Cerebellar nuclear complex (tissue), 1 donor: ENCODE measurements at places on chromosomes 6 and 20.

- DNase-seq: no peak
These were observed 562.3 kb upstream of the POU3F2 start for GRCh38 chr6:98272060-98272459.

GRCh38 chr20:5065879-5066383 is 53.8 kb downstream of the PCNA start:
- no peak for DNase-seq

- DNase-seq: peak; percentile 8
These were observed 1.8 kb downstream of the GTPBP2 start for GRCh38 chr6:43627008-43627825.

GRCh38 chr6:3532296-3532916 is 75.6 kb upstream of the SLC22A23 start:
- DNase-seq: no peak

DNA sequence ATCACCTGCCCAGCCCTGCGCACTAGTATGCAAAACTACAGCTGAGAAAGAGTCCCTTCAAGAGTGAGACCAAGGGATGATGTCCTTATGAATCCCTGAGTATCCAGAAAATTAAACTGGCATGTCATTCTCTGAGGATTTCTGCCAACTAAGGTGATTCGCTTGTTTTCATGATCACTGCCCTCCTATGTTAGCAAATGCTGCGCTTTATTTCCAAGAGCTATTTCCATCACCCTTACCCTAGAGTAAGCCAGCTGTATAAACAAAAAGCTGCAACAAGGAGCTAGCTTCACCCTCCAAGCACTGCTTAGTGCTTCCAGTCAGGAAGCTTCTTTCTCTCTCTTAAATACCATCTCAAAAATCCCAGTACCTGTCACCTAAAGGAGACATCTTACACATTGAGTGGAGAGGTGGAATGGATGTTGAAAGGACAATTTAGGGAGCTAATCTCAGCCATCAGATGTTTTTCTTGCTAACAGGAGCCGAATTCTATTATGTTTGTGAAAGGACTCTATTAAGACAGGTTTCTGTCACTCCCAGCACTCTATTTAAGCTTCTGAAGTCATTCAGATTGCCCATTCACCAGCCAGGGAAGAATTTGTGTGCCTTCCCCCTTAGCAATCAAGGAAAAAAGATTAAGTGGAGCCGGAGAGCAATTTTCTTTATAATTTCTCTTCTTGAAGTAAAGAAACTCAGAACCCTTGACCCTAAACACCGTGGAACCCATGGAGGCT is 322.2 kb downstream of the NRN1 start:
- no peak for DNase-seq

- no peak for DNase-seq
These were observed 235.3 kb downstream of the BTBD3 start for GRCh38 chr20:12152996-12153395.

DNA sequence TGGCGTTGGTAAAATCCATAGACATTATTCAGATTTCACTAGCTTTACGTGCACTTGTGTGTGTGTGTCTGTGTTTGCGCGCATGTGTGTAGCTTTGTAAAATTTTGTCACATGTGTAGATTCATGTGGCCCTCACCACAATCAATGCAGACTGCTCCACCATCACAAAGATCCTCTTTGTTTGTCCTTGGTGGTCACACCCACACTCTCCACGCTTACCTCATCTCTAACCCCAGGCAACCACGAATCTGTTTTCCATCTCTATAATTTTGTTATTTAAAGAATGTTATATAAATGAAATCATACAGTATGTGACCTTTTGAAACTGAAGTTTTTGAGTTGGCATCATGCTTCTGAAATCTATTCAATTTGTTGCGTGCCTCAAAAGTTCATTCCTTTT is 58.5 kb downstream of the GRM1 start:
- no peak for DNase-seq

DNA sequence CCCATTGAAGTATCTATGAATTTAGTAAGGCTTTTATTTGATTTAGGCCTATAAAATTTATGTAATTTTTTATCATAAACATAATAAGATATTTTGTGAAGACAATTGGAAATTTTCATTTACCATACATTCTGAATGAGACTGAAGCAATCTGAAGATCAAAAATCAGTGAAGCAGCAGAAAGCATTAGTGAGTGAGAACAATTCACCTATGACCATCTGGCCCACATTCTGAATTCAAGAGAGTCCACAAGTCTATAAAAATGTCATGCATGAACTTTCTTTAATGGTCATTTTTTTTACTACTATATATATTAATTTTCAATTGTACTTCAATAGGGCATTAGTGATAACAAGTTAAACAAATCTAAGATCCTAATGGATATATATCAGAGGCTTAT is 1026.6 kb upstream of the MAP3K7 start:
- DNase-seq: peak; percentile 40

- no peak for DNase-seq
These were observed 28.5 kb downstream of the TRERF1 start for GRCh38 chr6:42423244-42423643.

GRCh38 chr20:47645632-47646031 is 139.6 kb downstream of the SULF2 start:
- no peak for DNase-seq

- DNase-seq: no peak
These were observed 250.4 kb downstream of the NKAIN2 start for GRCh38 chr6:124054034-124054433.

GRCh38 chr6:38843798-38844197 is 128.7 kb downstream of the DNAH8 start:
- no peak for DNase-seq

DNA sequence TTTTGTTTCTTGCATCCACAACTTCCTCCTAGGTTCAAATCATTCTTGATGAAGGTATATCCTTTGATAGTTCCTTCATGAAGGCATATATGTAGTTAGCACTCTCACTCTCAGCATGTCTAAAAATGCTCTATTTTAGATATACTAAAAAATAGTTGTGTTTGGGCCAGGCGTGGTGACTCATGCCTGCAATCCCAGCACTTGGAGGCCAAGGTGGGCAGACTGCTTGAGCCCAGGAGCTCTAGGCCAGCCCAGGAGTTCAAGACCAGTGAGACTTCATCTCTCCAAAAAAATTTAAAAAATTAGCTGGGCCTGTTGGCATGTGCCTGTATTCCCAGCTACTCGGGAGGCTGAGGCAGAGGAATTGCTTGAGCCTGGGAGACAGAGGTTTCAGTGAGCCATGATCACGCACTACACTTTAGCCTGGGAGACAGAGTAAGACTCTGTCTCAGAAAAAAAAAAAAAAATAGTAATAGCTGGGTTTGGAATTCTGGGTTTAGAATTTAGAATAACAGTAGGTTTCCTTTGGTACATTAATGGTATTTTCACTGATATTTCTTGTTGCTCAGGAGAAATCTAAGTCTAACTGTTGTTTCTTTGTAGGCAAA is 7.0 kb downstream of the SERAC1 start:
- DNase-seq: no peak

DNA sequence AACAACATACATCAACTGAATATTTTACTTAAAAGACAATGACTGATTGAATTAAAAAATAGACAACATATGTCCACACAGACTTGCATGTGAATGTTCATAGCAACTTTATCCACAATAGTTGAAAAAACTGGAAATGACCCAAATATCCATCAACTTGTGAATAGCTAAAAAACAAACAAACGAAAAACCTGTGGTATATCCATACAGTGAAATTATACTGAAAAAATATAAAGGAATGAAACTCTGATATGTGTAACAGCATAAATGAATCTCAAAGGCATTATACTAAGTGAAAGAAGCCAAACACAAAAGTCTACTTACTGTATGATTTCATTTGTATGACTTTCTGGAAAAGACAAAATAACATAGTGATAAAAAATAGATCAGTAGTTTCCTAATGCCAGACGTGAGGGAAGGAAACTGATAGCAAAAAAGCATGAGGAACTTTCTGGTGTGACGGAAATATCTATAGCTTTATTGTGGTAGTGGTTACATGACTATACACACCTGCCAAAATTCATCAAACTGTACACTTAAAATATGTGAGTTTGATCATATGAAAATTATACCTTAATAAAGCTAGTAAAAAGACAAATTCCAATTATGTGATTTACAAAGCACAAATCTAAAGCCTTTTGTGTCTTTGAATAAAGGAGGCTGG is 123.2 kb downstream of the BACH2 start:
- no peak for DNase-seq

DNA sequence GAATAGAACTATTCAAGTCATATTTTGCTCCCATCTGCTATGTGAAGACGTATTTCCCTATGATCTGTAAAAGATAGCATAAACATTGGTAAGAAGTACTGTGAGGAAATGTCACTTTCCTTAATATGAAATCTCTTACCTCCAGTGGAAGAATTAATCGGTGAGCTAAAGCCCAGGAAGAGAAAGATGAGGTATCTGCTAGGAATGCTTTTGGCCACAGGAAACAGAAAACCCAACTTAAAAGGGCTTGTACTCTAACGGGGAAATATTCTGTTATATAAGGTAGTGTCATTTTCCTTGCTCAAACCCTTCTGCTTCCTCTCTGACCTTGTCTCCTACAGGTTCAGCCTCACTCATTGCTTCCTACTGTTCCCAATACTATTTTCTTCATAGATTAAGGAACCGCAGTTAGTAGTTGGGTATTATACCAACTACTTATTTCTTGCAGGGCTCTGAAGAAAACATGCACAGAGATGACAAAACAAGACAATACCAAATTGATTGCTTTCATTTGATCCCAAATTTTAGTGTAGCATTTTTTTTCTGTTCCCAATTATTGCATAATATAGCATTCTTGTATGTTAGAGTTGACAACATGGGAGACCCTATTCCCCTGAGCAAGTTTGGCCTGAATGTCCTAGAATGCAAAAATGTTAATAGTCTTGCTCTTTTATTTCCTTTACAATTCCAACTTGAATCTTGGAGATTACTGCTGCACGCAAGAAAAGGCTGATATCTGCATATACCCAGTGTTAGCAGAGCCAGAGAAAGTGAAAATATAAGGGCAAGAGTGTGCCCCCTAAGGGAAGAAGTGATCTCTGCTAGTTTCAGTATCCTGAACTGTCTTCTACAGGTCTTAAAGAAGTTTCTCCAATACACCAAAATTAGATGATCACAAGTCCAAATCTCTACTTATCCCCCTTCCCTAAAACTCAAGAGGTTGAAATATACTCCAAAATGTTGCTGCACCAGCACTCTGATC is 65.3 kb downstream of the AFG1L start:
- no peak for DNase-seq

- no peak for DNase-seq
These were observed 284.8 kb downstream of the SMOC2 start for GRCh38 chr6:168725802-168726201.

GRCh38 chr20:16501301-16501700 is 71.9 kb downstream of the KIF16B start:
- DNase-seq: no peak

DNA sequence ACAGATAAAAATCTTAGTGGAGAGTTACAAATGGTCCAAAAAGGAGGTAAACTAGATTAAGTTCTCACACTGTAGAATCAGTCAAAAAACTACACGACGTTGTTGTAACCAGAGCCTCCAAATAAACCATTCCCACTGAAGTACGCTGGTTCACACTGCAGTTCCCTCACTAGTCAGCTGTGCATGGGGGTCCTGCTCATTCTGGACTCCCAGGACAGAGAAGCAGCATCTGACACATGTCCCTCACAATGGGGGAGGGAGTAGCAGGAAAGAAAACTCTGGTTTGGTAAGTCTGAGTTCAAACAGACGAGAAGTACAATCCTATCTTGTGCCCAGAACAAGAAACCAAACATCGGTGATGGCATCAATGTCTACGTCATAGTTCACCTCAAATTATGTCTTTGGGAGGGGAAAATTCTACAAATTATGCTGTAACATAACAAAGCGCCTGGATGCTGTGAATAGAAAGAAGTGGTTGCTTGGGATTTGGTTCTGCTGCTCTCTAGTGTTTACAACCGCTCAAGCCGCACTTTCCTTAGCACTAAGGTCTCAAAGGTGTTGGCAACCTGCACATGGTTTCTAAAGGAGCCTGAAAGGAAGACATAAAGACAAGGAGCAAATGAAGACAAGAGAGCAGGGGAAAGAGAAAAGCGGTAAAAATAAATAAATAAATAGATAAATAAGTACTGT is 208.0 kb downstream of the GMDS start:
- DNase-seq: no peak

DNA sequence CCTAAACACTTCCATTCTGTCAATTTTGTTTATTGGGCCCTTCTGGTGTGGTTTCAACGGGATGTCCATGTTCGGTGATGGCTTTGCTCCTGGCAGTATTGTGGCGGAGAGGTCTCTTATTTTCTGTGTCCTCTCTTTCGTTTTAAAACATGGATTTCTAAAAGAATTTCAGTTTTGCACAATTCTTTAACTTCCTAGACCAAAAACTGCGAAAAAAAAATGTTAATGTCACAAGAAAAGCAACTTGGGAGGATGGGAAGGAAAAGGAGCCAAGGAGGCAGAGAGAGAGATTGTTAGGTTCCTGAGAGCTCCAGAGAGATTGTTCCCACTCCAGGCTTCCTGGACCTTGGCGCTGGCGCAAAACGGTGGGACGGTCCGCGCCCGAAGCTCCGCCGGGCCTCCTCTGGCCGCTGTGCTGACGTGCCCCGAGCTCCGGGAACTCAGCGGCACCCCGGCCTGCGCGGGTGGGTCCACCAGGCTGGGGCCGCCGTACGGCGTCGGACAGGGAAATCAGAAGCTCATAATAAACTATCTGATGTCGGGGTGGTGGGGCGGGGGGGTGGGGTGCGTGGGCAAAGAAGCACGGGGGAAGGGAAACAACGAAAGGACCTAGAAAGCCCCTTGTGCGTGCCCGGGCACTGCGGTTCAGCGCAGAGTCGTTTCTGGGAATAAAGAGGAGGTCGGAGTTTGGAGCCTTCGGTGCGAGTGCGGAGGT is 951 bp upstream of the OLIG3 start:
- DNase-seq: no peak

DNA sequence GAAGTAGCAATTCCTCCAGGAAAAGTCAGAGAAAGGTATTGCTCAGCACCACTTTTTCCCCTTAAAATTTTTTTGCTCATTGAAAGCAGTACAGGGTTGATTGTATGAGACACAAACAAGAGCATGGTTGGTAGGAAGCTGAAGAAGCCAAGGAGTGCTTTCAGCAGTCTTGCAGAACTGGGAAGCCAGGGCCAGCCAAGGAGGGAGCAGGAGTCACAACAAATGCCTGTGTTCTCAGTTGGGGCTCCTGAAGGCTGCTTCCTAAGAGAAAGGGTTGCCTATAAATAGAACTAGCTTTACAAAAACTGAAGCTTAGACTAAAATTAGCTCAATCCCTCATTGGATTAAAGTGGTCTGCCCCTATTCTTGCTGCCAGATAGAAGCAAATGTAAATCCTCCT is 3.3 kb upstream of the THEMIS start:
- no peak for DNase-seq

DNA sequence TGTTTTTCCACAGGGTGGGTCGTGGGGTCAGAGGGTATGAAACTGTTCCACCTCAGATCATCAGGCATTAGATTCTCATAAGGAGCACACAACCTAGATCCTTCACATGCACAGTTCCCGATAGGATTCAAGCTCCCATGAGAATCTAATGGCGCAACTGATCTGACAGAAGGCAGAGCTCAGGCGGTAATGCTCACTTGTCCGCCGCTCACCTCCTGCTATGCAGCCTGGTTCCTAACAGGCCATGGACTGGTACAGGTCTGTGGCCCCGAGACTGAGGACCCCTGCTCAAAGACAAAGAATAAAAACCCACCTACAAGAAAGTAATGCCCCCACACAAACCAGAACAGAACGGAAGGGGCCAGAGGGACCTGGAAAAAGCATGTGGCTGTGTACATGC is 76.1 kb upstream of the SNX9 start:
- no peak for DNase-seq

- DNase-seq: no peak
These were observed 21.0 kb downstream of the ZMYND8 start for GRCh38 chr20:47335251-47336128.

- DNase-seq: no peak
These were observed 30.9 kb upstream of the AVP start for GRCh38 chr20:3115190-3116107.

- no peak for DNase-seq
These were observed 580.7 kb upstream of the GJE1 start for GRCh38 chr6:141552031-141552430.
